GM12878 (cell line): ENCODE measurements at places on chromosomes 6 and 20. TPM values are rescaled to one million over a fixed set of nuclear protein-coding genes. Genes with fewer than 3 reads are reported as not detected.

Gene PNLDC1
- total RNA-seq: 0.19 TPM in 1 of 2 replicates, not detected in the other

Gene TMEM30A
- total RNA-seq: 58.0 and 62.8 TPM in 2 replicates

Gene PSORS1C1
- total RNA-seq: 0.64 TPM in 1 of 2 replicates, not detected in the other

Gene ORC3
- 27.2 and 28.4 TPM in 2 replicates for total RNA-seq

DNA sequence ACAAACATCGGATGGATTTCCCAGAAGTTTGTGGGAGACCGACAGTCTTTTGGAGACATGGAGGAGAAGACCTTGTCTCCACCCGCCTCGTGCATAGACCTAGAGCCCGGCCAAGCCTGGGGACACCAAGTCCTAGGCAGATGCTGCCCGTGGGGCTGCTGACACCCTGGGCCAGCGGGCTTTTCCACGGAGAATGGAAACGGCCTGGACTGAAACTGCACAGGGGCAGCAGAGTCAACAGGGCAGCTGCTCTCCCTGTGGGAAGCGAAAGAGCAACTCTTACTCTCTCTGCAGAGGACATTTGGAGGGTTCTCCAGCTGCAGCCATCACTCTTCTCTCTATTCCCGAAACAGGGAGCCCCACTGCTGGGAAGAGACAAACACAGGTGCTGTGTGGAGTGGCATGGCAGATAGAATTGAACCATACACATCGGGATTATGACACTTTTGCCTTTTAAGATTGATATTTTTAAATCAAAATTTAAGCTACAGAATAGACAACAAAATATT lies 401.2 kb downstream of the THBS2 start:
- no peak for DNase-seq

DNA sequence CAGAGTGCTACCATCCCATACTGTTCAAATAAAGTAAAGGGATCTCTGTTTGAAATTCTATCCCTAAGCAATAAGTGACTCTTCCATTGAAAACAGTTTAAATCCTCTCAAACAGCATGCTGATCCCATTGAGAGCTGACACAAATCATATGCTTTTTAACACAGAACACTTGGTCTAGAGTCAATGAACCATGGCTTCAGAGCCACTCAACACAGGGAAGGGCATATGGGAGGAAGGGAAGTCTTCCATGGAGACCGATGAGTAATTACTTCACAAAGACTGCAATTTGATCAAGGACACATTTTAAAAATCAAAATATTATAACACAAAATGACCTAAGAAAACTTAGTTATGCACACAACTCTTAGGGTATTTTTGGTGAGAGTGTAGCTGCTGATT lies 1073.0 kb upstream of the MAP3K7 start:
- no peak for DNase-seq

- no peak for DNase-seq
Measured at GRCh38 chr6:42093582-42094329, 43.4 kb downstream of the TAF8 start.

DNA sequence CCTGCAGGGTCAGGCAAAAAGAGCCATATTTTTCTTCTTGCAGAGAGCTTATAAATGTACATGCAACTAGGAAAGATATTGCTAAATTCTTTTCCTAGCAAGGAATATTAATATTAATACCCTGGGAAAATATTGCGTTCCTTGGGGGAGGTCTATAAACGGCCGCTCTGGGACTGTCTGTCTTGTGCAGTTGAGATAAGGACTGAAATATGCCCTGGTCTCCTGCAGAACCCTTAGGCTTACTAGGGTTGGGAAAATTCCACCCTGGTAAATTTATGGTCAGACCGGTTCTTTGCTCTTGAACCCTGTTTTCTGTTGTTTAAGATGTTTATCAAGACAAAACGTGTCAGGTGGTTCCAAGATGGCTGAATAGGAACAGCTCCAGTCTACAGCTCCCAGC lies 121.3 kb upstream of the CARMIL1 start:
- no peak for DNase-seq

DNA sequence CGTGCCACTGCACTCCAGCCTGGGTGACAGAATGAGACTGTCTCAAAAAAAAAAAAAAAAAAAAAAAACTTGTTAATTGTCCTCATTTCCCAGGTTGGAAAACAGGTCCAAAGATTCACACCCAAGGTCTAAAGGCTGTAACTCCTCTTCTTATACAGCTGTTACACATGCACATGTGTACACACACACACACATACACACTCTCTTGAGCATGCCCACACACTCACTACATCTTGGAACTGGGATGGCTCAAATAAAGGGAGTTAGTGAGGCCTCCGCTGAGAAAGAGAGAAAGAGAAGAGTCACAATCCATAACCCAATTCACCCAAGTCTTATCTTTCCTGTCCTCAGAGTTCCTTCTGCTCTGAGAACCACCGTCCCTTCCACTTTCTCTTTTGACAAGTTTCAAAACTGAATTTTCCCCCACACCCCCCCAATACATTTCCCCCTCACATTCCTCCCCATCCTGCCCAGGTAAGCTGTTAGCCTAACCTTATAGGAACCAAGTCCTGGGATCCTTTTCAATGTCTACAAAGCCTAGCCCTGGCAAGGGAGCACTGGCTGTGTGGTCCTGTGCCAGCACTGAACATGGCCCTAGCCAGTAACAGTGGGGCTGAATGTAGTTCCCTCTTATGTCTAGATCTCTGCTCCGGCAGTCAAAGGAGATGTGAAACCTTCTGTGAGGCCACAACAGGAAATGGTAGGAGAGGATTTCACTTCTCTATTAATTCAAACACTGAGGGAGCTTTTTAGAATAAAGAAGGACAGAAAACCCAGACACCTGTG lies 3.2 kb upstream of the HLA-DMB start:
- peak; percentile 84 for DNase-seq

DNA sequence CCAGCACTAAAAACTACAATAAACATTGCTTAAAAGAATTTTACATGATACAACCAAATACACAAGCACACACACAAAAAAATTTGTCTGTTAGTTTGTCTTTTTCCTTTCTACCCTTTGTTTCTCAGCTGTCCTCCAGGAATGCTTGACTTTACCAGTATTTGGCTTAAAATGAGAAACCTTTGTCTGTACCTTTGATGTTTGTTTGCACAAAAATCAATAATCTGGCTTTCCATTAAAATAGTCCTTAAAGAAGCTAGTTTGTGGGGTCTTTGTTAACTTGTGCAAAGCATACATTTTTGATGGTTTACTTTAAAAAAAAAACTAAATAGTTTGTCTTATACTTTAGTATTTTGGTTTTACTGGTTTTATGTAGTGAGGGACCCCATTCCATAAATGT lies 49.3 kb downstream of the RPRD1B start:
- DNase-seq: no peak

- DNase-seq: no peak
Measured at GRCh38 chr6:105102186-105102585, 77.6 kb downstream of the POPDC3 start.
